ENCODE measurements at places on chromosomes 12 and 14.

DNA sequence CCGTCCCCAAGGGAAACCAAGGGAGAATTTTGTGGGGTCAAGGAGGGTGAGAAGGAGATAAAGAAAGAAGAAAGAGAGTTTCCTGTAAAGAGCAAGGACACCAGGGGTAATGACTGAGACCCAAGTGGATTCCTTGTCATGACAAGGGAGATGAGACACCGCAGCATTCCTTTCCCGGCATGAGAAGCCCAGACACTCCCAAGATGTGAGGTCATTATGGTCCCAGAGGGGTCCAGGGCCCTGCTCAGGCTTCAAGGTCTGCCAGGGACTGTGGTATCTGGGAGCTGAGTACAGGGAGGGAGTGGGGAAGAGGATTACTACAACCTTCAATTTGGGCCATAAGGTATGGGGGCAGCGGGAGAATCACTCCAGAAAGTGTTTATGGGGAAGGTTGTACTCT, 58.1 kb downstream of the SPTB start:
- DNase-seq = no peak

GRCh38 chr12:121132601-121133481, at the start of gene P2RX7:
Gene P2RX7 (plus strand): TSS chr12:121132876. CDS start chr12:121132971, 95 bp downstream.
- peak; percentile 39 for DNase-seq

DNA sequence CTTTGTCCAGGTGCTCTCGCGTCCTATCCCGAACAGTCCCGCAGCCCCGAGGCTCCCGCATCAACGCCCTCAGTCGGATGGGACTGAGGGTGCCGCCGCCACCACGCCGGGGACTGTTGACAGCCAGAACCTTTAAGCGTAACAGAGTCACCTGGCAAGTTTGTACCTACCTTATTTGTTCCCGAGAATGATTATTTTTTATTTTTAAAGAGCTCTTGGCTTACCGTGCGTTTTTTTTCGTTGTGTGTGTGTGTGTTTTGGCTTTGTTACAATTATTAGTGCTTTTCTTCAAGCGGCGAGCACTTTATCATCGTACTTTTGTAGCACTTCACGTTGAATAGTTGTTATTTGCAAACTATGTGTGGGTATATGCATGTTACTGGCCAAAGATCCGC, 463 bp downstream of the COA8 start:
- no peak for DNase-seq

DNA sequence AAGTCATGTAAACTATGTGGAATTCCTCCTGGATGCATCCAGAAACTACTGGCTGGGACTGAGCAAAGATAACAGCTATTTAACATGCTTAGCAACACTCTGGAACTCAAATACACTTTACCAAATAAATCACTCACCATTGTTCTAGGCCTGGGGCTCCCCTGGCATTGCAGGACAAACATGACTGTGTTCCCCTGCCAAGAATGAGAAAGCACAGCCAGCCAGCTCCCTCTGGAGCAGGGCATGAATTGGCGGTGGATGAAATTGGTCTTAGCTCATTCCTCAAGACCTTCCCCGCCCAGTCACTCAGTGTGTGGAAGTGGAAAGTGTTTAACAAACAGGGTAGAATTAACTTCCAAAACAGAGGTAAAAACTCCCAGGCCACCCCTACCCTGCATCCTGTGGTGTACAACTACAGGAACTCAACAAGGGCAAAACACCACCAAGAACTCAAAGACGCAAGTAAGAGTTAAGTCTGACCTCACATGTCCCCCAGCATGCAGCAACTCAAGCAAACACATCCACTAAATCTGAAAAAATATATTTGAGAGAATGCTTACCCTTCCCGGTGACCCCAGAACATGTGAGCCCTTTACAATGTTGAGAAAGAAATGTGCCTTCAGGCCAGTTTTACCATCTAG, 58.4 kb upstream of the BDKRB2 start:
- DNase-seq = no peak

- no peak for DNase-seq
Measured at GRCh38 chr12:120688527-120689071, 1.6 kb downstream of the MLEC start.

DNA sequence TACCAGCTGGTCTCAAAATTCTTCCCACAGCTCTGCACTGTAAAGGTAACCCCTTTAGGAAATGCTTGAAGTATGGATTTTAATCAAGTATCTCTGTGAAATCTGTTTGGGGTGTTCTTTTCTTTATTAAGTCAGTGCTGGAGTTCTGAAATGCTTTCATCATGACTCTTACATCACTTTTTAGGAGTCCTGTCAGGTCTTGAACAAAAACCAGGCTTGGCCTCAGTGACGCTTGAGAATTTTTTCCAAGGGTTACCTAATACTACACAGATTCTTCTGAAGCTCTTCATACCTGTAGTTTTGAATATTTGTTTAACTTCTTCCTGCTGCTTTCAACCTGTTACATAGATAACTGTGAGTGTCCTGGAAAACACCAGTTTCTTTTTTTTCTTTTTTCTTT, 47.0 kb upstream of the KCNH3 start:
- DNase-seq = no peak

GRCh38 chr14:95497561-95498011, 18.9 kb downstream of the SYNE3 start:
- no peak for DNase-seq

DNA sequence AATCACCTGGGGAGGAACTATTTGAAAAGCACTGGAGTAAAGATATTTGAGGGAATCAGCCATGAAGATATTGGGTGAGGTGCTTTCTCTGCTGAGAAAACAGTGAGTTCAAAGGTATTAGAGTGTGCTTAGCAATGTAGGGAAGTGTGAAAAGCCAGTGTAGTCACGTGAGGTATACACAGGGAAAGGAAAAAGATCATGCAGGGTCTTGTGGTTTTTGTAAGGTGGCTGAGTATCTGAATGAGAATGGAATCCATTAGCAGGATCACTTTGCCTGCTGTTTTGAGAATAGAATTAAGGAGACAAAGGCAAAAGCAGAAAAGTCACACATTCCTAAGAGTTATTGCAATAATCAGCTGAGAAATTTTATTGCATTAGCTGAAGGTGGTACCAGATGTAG, 193.0 kb downstream of the PIK3C2G start:
- no peak for DNase-seq

GRCh38 chr14:38512236-38512635, 256.3 kb upstream of the CLEC14A start:
- DNase-seq = no peak

DNA sequence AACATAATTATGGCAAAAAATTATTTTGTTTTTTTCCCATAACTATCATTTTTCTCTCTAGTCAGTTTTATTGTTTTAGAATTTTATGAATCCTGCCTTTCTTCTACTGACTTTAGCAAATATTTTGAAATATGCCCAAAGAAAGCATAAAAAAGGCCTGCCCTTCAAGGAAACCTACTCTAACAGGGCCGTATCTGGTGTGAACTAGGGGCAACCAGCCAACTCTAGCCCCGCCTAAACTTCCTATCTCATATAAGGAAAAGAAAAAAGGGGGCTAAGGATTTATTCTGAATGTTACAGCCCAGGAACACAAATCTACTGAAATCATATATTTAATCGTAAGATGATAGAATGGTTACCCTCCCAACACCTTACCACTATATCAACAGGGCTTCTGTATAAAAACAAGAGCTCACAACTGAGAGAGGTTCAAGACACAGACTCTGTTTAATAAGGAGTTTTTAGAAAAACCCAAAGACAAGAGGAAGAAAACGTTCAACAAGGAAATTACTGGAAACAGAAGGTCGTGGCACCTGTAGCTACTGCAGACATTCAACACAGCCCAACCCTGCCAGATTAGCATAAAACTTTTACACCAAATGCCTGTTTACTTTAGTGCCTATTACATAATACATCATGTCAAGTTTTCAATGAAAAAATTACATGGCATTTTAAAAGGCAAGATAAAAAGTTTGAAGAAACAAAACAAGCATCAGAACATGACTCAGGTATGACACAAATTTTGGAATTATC, 12.9 kb upstream of the EPYC start:
- no peak for DNase-seq

DNA sequence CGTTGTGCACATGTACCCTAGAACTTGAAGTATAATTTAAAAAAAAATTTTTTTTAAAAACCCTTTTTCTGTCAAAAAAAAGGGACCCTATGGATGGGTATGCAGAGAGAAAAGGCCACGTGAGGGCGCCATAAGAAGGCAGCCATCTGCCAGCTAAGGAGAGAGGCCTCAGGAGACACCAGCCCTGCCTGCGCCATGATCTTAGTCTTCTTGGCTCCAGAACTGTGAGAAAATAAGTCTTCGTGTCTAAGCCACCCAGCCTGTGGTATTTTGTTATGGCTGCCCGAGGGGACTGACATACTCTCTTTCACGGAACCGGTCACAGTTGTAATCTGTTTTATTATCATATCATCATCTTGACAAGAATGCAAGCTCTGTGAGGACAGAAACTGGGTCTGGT, 174.8 kb downstream of the EFCAB11 start:
- no peak for DNase-seq

- no peak for DNase-seq
Measured at GRCh38 chr12:46365951-46366379, 6.6 kb downstream of the SLC38A2 start.

GRCh38 chr12:95214466-95214865, 2.8 kb downstream of the FGD6 start:
- DNase-seq = no peak

DNA sequence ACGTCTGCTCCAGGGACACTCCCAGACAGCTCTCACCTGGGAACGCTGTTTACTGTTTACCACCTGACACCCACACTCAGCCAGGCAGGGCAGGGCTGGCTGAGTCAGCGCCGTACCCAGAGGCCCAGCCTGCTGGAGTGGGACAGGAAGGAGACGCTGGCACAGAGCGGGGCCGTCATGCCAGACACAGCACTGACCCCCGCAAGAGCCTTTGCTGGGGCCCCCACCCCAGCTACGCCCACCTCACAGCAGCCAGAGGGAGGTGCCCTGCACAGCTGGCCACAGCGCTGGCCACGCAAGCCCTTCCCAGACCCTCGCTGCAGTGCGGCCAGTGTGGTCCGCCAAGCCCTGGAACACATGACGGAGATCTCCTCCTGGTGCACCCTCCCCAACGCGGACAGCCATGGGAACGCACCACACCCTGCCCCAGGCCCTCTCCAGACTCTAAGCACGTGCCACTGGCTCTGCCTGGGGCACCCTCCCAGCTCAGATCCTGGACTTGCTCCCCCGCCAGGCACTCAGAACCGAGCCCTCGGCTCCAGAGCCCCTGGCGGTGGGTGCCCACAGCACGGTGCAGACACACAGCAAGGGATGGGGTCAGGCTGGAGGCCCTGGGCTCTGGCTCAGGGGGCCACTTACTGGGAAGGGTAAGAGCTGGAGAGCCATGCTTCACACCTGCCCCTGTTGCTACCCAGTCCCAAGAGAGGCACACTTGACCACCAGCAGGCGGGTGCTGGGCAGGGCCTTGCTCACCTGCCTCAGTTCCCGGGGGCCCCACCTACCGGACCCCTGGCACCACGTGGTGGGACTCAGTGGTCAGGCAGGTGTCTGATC, 5.7 kb downstream of the AHNAK2 start:
- no peak for DNase-seq

- no peak for DNase-seq
Measured at GRCh38 chr12:123145211-123145610, 5.7 kb downstream of the PITPNM2 start.

GRCh38 chr12:63028951-63029350, 94.0 kb upstream of the PPM1H start:
- DNase-seq = no peak

DNA sequence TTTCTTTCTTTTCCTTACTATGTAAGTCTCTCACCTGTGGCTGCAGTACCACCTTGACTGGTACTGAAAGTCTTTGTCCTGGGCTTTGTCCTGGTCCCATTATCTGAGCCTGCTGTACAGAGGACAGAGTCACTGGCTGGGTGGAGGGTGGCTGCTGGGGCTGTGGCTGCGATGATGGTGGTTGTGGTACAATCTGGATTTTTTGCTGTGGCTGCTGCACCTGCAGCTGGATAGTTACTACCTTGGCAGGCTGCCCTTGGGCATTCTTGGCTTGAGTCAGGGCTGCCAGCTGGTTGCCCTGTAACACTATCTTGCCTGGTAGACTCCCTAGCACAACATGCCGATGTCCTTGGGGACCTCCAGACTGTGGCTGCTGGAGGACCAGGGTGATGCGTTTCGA, 27.0 kb downstream of the CHD8 start:
- no peak for DNase-seq

- no peak for DNase-seq
Measured at GRCh38 chr14:45940318-45940717, 687.3 kb upstream of the MIS18BP1 start.

Data from activated naive CD4-positive, alpha-beta T cell treated with anti-CD3 and anti-CD28 coated beads, Interleukin-2, amount 50 U/mL, for 72 hours (primary cell).